ENCODE measurements at places on chromosomes 5 and 9.

- DNase-seq, result no peak
These were observed 652.6 kb upstream of the KLF4 start for GRCh38 chr9:108142142-108142503.

- DNase-seq, result no peak
These were observed 26.9 kb downstream of the TICAM2 start for GRCh38 chr5:115575167-115576070.

DNA sequence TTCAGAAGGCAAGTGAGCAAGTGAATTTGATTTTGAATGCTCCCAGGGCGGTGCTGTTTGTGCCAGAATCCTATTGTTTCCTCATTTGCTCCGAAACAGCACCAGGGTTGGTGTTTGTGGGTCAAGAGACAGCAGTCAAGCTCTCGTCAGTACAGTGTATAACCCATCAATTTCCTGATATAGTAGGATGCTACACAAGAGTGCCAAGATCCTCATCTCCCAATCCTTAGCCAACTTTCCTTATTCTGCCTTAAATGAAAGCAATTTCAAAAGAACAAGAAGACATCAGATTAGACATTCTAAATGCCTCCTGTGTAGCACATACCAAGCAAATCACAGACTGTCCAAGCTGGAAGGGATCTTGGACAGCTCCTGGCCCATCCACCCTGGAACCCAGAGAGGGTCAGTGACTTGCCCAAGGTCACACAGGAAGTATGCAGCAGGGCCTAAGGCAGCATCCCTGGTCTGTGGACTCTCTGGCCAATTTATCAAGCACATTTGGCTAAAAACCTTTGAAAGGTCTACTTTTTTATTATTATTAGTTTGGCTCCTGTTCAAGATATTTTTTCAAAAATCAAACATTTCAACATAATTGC is 4.5 kb downstream of the WHRN start:
- no peak for DNase-seq

- no peak for DNase-seq
These were observed 163.9 kb downstream of the ARRDC3 start for GRCh38 chr5:91219091-91219802.

- no peak for DNase-seq
These were observed 53.7 kb downstream of the ELAVL2 start for GRCh38 chr9:23772385-23772783.

DNA sequence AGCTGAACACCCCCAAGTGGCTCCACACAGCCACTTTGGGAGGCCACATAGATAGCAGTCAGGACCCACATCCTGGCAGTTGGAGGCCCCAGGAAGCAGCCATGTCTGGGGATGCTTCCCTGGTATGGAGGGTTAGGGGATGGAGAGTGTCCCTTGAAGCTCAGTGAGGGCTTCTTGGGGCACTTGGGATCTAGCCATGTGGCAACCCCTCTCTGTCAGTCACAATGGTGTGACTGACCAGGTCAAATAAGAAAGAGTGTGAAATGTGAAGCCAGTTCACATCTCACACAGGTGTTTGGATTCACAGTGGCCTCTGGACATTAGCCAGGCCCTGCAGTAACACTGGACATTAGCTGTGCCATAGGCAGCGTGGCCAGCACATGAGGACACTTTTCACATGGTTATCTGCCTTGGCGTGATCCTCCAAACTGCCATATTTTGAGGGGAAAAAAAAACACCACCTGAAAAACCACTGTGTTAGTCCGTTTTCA is 53.9 kb upstream of the IL17B start:
- DNase-seq, result no peak

DNA sequence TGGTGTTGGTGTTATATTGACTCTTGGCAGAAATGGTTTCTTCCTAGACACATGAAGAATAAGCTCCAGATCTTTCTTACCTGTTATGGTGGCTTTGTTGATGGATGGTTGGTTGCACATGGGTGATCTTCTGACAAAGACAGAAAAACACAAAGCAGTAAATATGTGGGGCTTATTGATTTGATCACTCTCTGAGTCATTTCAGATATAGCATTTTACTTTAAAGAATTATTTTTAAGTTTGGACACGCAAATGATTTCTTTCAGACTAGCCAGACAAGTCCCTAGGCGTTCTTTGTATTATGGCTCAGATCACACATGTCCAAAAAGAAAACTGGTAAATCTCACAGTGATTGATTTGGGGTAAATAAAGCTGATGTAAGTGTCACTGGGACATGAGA is 597.6 kb downstream of the RAB3C start:
- DNase-seq, result no peak

DNA sequence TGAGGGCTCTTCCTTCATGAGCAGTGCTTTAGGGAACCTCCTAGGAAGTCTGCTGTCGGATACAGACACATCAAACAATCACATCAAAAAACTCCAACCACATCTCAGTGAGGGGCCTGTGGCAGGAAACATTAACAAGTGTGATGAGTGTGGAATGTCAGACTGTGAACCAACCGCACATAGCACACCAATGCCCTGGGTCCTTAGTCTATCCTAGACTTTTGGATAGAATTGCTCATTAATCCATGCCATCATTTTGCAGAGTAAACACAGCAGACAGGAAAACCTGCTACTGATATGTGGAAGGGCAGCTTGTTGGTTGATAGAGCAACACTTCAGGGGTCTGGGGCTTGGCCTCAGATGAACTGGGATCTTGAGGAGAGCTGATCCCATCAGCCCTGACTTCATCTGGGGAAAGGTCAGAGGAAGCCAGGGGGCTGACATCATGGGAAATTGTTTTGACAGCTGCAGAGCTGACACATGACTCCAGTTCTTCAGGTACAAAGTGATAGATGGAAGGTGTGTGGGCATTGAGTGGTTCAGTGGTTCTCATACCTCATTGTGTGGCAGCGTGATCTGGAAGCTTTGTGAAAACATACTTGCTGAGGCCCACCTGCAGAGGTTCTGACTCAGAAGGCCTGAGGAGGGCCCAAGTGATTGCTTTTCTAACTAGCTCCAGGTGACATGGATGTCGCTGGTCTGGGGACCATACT is 193.3 kb downstream of the DIRAS2 start:
- DNase-seq, result no peak

- no peak for DNase-seq
These were observed 159.4 kb upstream of the NR3C1 start for GRCh38 chr5:143562935-143563334.

- DNase-seq, result no peak
These were observed 312.9 kb downstream of the ADGRV1 start for GRCh38 chr5:90871391-90871991.

DNA sequence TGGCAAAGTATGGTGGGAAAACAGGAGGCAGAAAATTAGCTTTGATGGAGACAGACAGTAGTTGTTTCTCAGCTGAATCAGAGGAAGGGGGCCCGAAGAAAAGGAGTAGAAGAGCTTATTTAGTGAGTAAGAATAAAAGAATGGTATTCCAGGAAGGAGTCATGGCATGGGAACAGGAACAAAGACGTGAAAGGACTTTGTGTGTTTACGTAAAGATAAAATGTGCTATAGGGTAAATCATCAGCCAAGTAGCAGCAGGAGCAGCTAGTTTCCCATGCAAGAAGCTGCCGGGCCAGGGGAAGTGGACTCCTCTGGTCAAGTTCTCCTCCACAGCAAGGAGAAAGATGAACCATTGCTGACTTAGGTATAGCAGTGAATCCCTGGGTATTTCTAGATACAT is 454.5 kb downstream of the HINT1 start:
- DNase-seq, result no peak

DNA sequence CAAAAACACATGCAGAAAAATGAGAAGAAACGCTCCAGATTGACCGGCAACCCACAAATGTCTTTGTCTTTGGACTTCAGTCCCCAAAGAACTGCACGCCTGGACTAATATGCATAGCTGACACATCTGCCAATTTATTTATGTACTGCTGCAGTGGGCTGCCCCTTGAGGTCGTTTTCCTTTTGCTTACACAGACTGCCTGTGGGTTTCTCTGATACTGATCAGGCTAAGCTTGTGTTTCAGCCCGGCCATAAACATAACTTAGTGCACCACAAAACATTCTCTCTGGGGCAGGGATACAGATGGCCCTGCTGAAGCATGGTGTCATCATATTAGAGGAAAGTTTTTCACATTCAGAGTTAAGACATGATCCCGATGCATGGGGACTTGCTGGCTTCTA is 75.4 kb downstream of the NUDT12 start:
- no peak for DNase-seq

DNA sequence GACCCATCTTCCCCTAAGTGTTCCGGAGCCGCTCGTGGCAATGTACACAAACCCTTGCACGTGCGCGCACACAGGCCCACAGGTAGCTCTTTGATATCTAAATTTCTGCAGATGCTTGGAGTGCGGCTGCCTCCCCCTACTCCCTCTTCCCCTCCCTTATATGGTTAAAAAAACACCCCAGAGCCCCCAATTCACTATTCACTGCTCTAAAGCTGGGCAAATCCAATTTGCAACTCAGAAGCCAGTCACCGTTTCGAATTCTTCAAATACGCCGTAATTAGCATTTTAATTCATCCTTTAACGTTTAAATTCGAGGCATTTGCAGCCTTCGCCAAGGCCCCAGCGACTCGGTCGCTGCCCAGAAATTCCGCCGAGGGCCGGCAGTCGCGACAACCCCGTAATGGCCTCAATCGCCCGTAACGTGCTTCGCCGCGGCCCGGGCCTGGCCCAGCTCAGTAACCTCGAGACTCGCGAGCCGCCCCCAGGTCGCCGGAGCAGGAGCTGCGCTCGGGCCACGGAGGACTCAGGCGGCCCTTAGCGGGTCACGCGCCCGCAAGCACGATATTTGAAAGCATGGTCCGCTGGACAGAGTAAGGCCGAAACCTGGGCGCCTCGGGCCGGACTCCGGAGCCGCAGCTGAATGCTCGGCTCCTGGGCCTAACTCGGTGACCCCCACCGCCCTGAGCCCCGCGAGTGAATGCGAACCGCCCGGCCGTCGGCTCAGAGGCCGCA is 1.3 kb downstream of the IRX2 start:
- DNase-seq, result no peak

DNA sequence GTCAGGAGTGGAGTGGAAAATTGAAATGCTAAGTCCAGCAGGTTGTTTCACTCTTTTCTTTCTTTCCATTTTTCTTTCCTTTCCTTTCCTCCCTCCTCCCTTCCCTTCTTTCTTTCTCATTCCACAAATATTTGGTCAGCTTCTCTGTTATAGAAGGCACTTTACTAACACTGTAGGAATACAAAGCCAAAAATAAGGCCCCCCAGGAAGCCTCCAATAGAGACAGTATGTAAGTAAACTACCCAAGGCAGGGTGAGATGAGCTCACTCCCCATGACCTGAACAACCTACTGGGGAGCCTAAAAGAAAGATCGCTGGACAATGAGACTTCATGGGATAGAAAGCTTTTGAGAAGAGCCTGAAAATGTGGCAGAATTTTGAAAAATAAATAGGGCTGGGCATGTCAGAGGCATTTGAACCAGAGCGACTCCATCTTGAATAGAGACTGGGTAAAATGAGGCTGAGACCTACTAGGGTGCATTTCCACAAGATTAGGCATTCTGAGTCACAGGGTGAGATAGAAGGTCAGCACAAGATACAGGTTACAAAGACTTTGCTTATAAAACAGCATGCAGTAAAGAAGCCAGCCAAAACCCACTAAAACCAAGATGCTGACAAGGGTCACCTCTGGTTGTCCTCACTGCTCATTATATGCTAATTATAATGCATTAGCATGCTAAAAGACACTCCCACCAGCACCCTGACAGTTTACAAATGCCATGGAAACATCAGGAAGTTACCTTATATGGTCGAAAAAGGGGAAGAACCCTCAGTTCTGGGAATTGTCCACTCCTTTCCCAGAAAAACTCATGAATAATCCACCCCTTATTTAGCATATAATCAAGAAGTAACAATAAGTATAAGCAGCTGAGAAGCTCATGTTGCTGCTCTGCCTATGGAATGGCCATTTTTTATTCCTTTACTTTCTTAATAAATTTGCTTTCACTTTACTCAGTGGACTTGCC is 158.9 kb upstream of the EGFLAM start:
- DNase-seq, result no peak

GRCh38 chr5:138951986-138952735 is 77.0 kb upstream of the LRRTM2 start:
- no peak for DNase-seq

- no peak for DNase-seq
These were observed 136.4 kb downstream of the FSTL4 start for GRCh38 chr5:133475986-133476385.

DNA sequence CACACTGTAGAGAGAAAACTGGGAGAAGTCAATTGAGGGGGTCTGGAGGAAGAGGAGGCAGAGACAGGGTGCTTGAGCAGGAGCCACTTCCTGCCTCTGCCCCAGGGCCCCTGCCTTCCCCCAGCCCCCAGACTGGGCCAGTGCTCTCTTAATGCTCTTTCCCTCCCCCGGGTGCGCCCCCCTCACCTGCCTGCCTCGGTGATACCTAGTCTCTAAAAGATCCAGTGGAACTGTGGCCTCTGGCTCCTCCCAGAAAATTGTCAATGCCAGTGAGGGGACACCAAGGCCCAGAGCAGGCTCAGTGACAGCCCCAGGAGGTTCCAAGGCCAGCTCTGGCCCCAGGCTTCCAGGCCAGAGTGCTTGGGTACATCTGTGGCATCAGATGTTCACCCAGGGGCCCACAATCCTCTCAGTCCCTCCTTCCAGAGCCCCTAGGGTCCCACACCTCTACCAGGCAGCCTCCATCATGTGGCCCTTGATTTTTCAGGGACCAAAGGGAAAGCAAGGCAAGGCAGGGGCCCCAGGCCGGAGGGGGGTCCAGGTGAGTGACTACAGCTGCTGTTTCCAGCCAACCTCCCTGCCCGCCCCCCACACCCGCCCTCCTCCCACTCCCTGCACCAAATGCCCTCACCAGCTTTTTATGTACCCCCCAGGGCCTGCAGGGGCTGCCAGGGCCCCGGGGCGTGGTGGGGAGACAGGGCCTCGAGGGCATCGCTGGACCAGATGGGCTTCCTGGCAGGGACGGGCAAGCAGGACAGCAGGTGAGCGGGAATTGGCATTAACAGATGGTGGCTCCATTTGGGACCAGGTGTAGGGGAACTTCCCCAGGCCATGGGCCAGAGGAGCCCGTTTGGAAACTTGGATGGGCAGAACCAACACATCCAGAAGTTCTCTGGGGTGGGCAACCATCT is 33.1 kb upstream of the ORM1 start:
- DNase-seq, result no peak

DNA sequence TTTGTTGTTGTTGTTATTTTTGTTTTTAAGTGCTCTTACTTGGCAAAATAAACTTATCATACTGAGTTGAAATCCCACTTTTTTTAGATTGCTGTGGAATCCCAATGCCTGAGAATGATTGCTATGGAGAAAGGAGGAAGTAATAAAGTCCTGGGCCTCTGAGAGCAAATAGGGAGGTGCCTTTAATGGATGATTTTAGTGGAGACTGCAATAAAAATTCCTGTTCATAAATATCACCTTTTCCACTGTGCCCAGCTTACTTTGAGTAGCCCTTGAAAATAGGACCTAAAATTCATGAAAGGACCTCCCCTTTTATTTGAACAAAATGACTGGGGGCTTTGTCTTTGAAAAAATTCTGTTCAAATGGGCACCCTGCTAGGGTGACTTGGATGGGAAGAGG is 21.8 kb upstream of the ANKH start:
- DNase-seq, result no peak

- no peak for DNase-seq
These were observed 59.0 kb downstream of the CWC27 start for GRCh38 chr5:64827703-64828102.

All from stimulated activated CD8-positive, alpha-beta memory T cell treated with anti-CD3 and anti-CD28 coated beads, Interleukin-2, amount 100 ng/mL, for 1 hour (primary cell).